ENCODE measurements at places on chromosomes 5 and 9.

GRCh38 chr5:141258948-141259347 lies 13.8 kb downstream of the PCDHB15 start:
- no peak for DNase-seq

DNA sequence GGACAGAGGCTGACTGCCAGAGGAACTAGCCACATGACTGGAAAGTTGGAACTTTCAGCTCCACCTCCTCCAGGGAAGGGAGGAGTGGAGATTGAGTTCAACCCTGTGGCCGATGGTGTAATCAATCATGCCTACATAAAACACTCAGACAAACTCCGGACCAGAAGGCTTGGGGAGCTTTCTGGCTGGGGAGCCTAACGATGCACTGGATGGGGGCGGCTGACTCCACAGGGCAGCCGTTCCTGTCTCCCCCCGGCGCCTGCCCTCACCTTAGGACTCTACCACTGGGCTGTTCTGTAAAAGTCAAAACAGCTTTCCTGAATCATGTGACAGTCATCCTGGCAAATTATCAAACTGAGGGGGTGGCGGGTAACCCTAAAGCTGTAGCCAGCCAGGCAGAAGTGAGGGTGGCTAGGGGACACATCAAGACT lies 58.0 kb downstream of the GOLM1 start:
- no peak for DNase-seq

- DNase-seq, result no peak
Observed at GRCh38 chr9:35616681-35617459, 1.3 kb downstream of the CD72 start.

DNA sequence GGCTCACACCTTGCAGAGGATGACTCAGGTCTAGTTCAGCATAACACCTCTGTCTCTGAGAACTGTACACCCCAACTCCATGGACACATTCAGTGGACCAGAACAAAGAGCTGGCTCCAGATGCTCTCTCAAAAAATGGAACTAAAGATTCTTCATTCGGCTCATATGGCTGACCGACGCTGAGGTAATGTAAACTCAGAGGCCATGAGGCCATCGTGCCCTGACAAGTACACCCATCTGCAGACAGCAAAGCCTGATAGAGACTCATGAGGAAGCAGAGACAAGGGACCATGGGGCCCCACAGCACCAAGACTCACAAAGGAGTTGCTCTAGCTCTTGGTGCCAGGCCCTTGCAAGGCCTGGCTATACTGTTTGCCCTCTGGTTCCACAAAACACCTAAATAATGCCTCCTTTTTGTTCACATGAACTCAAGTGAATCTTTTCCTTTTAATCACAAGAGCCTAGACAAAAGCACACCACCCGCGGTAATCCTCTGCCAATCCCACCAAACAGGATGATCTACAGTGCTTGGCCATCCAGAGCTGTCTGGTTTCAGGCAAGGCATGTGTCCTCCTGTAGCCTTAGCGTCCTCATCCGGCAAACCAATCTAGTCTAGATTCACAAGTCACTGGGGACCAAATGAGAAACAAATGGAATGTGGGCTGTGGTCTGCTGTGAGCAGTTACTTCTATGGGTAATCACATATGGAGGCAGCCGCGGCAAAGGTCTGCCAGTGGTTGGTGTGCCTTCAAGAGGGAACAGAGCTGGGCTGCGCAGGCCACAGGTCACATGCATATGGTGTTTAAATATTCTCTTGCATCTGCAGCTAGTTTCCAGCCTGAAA lies 22.7 kb downstream of the MED27 start:
- no peak for DNase-seq

- peak; percentile 49 for DNase-seq
Observed at GRCh38 chr5:35803191-35803651, 53.5 kb upstream of the IL7R start.

DNA sequence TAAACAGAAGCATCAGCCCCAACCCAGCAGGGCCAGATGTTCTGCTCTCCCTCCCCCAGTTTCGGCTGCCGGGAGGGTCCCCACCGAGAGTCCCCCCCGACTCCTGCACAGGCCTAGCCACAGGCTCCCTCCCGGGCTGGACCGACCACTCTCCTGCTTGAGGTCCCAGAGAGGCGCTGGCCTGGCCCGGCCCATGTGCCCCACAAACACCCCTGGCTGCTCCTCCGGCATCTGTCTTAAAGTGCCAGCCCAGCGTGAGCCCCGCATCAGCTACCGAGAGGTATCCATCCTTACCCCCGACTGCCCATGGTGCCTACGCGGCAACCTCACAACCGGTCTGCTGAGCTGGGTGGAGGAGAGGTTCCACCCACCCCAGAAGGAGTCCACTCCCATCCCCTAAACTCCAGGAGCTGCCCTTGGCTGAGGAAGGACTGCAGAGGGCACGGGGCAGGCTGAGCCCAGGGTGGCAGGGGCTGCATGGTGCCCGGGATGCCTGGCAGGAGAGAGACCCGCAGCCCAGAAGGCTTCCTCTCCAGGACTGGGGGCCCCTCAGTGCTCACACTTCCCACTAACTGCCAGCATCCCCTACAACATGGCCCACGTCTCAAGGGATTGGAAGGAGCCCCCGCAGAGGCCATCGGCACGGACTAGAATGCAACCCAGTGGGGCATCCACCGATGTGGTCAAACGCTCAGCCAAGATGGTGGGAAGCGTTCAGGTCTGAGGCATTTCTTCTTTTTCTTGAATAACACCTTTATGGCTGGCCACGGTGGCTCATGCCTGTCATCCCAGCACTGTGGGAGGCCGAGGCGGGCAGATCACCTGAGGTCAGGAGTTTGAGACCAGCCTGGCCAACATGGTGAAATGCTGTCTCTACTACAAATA lies 15.6 kb upstream of the EGFL7 start:
- DNase-seq, result no peak

DNA sequence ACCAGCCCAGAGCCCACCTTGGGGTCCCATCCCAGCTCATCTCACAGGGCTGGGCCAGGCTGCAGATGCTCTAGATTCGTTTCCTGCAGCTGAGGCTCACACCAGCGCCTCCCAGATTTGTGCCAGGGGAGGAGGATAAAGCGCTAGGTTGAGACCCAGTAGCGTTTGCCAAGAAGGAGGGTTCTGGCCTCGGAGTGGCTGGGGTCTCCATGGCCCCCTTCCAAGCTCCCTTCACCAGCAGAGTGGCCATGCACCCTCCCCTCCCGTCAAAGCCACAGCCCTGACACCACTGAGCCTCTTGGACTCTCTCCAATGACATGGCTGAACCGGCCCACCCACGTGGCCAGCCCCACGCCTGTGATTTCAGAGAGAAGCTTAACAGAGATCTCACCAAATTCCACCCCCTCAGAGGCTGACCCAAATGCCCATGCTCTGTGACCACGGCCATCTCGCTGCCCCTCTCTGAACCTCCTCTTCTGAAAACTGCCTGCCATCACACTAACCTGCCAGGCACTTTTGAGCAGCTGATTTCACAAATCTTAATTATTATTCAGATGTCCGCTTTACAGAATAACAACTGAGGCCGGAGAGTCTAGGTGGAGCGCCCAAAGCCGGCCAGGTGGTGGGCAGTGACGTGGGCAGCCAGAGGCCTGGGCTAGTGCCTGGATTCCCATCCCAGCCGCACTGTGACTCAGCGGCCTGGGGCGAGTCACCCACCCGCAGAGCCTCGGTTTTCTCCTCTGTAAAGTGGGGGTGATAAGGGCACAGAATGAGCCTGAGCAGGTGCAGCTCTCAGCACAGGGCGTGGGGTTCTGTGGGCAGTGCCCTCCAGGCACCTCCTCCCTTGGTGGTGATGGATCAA lies 155.7 kb downstream of the C9orf50 start:
- DNase-seq, result no peak

DNA sequence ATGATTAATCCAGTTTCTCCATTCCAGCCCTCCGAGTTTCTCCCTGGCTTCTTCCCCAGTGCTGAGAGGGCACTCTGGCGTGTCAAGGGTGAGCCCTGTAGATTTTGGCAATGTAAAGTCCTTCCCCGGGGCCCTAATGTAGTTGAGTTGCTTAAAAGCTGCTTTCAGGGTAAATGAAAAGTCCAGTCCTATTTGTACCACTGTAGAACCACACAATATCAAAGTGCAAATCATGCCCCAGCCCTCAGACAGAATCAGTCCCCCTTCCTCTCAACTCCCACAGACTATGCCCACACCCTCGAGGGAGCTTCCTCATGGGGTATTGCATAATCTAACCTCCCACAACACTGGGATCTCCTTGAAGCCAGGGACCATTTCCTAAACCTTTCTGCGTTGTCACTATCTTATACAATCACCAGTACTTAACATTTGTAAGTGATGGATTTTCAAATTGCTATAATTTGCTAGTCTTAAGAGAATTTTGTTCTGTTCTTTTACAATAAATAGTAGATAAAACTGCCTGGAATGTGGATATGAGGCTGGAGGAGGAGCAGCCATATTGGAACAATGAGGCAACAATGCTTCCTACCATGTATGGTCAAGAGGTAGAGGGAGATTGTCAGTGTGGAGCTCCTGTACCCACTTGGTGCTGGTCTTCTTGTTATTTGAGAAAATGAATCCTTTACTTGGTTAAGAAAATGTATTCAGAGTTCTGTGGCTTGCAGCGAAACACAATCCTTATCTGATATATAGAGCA lies 34.4 kb downstream of the ZNF366 start:
- no peak for DNase-seq

DNA sequence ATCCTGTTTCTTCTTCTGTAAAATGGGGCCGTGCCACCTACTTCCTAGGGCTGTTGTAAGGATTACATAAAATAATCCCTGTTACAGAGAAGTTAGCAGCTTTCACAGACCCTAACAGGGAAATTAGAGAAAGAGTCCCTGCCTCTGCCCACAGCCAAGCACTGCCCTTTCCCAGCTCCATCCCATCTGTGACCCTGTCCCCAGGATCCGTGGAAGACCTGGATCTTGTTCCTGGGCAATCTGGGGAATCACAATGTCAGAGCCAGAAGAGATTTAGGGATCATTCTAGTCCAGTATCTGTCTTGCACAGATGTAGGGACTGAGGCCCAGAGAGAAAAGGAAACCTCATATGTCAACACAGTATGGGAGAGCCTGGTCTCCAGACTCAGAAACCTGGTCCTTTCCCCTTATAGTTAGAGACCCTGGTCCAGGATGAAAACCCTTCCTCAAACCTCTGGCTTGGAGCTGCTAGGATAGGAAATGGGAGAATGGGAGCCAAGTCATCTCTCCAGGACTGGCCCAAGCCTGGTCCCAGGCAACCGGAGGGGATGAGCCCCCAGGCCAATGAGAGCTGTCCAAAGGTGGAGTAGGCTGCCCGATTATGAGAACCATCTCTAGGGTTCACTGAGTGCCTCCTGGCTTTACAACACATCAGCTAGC lies 12.5 kb downstream of the LHX6 start:
- DNase-seq, result no peak

Data from C1 segment of cervical spinal cord (tissue), 14 donors.